ENCODE measurements at places on chromosomes 5 and 9.

DNA sequence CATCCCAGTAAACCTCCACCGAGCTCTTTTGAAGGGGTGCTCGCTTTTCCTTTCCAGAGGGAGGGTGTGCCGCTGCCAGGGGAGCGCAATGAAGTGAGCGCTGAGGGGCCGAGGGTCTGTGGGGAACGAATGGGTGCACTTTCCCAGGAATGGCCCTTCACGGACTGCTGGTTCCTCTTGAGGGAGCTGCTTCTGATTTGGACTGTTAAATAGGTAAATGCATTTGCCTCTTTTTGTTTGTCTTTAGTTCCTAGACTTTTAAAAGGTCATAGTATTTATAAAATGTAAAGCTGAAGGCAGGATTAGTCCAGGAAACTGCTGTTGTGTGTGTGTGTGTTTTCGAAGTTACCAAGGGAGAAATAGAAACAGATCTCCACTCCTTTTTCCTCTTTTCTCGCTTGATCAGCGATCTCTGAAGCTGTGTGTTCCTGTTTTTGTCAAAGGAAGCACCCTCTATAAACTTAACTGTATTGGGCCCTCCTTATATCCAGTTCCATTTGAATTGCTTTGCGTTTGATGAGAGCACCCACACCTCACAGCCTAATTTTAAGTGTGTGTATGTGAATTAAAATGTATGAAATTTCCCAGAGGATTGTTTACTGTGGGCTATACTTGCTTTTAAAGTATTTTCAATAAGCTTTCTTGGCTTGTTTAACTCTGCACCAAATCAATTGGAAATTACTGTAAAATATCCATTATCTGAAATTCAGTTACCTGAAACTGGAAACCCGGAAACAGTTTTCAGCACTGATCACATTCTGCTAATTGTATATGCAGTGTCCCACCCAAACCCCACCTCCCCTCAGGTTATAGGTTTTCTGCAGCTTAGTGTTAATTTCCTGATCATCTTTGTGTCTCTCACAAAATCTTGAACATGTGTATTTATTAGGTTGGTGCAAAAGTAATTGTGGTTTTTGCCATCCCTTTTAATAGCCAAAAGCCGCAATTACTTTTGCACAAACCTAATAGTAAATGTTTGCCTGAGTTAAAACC, 966 bp downstream of the SNX2 start:
- no peak for DNase-seq

- no peak for DNase-seq
Measured at GRCh38 chr9:18343784-18344183, 130.2 kb upstream of the ADAMTSL1 start.

DNA sequence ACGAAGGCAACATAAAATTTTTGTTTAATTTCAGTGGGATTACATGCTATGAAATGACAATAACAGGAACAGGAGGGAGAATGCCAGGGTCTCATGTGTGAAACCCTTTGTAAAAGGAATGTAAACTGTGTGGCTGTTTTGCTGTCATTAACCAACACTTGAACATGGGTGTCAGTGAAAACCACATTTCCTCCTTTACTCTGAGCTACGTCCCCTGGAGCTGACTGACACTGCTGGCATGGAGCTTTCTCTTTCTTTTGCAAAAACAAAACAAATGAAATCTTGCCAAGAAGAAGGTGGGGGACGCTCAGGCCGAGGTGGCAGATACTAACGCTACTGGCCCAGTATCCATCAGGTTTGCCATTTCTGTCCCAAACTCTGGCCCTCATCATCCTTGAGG, 121.4 kb downstream of the DMRT2 start:
- no peak for DNase-seq

GRCh38 chr5:73339711-73340110, 108.9 kb downstream of the FOXD1 start:
- no peak for DNase-seq

DNA sequence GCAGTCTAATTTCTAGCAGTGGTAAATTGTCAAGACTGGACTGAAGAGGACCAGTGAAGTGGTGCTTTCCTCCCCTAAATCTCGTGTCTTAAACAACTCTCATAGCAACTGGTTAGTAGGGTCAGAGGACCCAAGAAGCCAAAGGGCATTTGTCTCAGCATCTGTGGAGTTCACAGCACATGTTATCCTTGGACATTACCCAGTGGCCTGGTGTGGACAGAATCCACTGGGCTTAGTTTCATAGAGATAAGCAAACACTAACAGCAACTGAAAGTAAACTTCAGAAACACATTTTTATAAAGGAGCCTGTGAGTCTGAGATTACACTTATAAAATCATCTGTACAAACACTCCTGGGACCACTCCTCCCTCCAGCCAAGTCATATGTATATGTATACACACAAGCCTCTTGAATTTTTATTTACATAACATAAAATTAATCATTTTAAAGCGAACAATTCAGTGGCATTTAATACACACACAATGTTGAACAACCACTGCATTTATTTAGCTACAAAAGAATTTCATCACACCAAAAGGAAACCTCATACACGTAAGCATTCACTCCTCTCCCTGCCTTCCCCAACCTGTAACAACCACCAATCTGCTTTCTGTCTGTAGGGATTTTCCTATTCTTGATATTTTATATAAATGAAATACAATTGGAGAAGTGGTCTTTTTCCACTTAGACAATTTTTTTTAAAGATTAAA, 457.8 kb downstream of the RASEF start:
- DNase-seq = no peak

- no peak for DNase-seq
Measured at GRCh38 chr9:4301296-4301695, 1.4 kb upstream of the GLIS3 start.

DNA sequence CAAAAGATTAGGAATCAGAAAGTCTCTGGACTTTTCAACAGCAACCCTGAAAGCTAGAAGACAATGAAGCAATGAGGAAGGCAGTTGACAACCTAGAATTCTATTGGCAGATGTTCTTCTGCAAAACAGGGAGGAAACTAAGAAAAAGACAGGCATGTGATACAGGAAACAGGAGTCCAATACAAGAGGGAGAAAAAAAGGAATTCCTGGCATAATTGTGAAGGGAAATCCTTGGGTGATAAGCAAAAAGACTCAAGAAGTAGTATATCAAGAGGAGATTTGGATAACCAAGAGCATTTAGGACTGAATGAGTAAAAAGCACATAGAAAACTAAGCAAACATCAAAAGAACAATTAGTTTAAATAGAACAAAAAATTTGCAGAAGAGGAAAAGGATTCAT, 58.6 kb downstream of the LPAR1 start:
- DNase-seq = no peak

GRCh38 chr5:14286574-14287421, 143.7 kb downstream of the TRIO start:
- no peak for DNase-seq

DNA sequence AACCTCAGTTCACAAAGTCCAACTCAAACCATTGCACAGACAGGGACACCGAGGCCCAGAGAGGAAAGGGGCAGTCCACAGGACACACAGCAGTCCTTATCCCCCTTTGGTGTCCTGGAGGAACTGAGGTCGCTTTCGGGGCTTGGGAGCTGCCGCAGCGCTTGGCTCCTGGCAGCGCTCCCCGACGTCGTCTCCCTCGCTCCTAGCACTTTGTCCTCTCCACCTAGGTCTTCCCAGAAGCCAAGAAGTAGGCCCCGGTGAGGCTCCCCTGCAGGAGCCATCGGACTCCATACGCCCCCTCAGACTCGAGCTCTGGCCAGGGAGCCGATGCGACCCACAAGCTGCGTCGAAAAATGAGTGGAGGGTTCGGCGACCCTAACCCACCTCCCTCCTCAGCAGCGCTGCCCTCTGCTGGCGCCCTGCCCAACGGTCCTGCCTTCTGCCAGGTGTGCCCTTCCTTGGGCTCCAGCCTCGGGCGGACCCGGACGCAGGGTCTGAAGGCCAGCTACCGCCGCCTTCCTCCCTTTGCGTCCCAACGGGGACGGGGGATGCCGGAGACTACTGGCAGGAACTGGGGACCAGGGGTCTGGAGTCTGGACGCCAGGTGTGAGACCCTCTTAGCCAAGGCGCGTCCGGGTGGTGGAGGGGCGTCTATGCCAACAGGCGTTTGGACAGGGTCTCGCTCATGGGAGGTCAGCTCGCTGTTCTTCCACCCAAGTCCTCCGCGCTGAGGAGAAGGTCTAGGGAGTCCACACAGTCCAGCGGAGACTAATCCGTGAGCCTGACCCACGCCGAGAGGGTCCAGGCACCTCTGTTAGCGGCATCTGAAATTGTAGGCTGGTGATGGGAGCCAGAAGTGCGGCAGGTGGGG, 2.1 kb upstream of the PRDM12 start:
- DNase-seq = no peak

GRCh38 chr9:18071651-18072060, 402.3 kb upstream of the ADAMTSL1 start:
- no peak for DNase-seq

GRCh38 chr5:66828046-66828547, 231.9 kb downstream of the MAST4 start:
- no peak for DNase-seq

Measured in CD4-positive, alpha-beta T cell treated with Interleukin-17A for 4 hours (primary cell).